GM04504 (cell line): ENCODE measurements at places on chromosomes 3 and 15.
A peak's percentile ranks its signal among the peaks of the same experiment; 100 is the strongest.

DNA sequence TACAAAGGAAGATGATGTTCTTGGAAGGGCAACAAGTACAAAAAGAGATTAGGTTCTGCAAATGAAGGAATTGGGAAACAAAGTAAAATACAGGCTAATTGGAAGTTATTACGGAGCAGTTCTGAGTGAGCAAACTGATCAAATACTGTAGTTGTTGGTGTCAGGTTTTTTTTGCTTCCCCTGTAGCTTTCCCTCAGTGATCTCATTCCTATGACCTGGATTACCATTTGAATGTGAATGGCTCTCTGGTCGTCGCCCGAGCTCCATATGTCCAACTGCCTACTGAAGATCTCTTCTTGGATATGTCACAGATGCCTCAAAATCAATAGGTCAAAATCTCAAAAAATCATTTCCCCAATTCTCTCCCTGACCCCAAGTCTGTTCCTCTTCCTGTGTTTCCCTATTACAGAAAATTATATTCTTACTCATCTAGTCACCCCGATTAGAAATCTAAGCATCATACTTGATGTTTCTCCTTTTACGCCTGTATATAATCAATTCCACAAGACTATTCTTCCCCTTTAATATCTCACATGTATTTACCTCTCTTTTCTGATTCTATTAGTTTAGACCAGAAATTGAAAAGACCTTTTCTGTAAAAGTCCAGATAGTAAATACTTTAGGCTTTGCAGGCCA is 29.0 kb downstream of the GOLM2 start:
- no peak for DNase-seq

DNA sequence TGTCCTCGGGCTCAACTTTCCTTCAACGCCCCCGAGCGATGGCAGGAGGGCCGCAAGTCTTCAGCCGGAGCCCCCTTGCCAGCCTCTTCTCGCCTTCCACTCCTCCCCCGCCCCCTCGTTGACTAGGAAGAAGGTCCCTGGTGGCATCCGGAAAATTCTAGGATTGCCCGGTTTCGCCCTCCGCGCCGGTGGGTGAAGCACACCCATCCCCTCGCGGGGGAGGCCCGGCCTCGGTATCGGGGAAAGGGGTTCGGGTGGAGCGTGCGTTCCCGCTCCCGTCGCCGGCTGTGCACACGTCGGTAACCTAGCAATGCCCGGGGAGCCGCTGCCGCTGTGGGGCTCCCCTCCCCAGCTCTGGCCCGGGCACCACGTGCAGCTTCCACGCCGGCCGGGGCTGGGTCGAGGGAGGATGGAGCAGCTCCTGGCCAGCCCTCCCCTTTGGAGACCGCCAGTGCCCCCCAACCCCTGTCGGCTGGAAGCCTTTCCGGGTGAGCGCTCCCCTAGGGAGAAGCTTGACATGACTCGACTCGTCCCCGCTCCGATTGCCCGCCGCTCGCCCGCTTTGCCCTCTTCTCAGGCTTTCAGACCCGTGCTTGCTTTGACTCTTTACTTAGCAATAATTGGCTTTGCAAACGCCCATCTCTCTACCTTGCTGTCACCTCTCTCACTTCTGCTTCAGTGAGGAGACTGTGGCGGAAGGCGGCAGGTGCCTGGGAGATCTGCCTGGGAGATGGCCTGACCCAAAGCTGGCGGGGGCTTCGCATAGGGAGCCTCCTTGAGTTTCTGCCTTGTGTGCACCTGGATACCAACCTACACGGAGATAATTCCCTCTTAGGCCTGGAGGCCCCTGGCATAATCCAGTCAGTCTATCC is 1.3 kb downstream of the CACNA1D start:
- DNase-seq = no peak

DNA sequence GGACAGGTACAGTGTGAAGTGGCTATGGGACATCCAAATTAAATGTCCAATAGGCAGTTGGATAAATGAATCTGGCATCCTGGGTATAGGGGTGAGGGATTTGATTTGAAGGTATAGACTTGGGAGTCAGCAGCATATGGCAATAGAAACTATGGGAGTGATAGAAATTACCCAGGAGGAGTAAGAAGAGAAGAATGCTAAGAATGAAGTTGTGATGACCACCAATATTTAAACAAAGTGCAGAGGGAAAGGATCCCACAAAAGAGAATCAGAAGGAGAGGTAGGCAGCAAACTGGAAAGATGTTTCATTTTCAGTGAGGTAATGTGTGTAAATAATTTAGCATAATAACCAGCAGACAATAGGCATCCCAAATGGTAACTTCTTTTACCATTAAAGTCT is 13.8 kb upstream of the MSL2 start:
- no peak for DNase-seq

GRCh38 chr15:90838139-90838538 is 30.2 kb upstream of the FURIN start:
- no peak for DNase-seq

DNA sequence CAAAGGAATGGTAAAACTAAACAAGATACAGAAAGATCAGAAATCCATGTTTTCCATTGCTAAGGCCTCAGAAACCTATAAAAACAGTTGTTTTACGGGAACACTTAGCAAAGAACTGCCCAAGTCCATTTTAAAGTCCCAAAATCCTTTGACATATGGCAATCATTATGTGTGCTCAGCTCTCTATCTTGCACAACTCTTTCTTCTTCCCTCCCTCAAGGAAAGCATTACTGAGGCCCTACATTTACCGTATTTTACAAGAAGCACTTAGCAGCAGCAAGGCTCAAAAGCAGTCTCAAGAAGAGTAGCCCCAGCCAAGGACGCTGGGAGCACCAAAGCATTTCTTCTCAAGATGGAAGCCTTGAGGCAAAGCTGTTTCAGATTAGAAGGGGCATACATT is 169.6 kb upstream of the LRTM1 start:
- peak; percentile 42 for DNase-seq

- DNase-seq = no peak
Observed at GRCh38 chr3:140871022-140871421, 70.6 kb upstream of the SLC25A36 start.

DNA sequence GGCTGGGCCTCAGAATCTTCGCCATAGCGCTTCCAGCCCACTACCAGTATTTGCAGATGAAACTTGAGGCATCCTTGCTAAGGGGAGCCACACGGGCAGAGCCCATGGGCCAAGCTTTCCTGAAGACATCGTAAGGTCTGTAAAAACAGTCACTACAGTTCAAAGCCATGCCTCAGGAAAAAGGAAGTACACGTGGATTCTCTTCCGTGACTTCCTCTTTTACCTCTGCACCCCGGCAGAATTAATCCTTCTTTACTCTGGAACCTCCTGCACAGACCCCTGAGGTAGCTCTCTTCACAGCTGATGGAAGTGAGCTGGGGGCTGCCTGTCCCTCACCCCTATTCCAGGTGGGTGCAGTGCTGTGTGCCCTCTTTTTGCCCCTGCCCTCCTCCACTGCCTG is 129.2 kb downstream of the CHDH start:
- no peak for DNase-seq

DNA sequence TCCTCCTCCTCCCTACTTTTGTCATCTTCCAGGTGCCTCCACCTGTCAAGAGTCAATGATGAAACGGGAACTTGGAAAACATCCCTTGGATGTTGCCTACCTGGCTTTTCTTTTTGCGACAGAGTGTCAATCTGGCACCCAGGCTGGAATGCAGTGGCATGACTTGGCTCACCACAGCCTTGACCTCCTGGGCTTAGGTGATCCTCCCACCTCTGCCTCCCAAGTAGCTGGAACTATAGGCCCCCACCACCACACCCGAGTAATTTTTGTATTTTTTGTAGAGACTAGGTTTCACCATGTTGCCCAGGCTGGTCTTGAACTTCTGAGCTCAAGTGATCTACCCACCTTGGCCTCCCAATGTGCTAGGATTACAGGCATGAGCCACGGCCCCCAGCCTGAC is 42.8 kb downstream of the GPR160 start:
- no peak for DNase-seq

DNA sequence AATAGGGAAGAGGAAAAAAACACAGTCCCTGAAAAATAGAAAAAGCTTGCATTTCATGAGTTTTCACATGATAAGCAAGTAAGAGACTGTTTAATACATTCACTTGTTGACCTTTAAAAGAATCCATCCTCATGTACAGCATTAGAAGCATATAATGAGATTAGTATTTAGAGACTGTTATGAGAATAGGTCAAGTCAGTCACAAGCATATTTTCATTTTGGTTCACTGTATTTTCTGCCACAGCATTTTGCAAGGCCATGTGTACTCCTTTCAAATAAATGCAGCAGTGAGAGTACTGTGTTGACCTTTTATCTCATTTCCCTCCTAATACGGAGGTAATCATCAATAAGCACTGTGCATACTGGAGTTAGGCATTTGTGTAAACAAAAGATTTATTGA is 162.2 kb upstream of the SETMAR start:
- DNase-seq = no peak

- DNase-seq = no peak
Observed at GRCh38 chr3:128991355-128991895, 2.5 kb downstream of the CFAP92 start.

GRCh38 chr3:166274351-166275023 is 437.3 kb upstream of the BCHE start:
- no peak for DNase-seq

- no peak for DNase-seq
Observed at GRCh38 chr15:69704229-69704628, 251.6 kb downstream of the RPLP1 start.

- no peak for DNase-seq
Observed at GRCh38 chr15:68214838-68215254, 9.7 kb upstream of the CALML4 start.

DNA sequence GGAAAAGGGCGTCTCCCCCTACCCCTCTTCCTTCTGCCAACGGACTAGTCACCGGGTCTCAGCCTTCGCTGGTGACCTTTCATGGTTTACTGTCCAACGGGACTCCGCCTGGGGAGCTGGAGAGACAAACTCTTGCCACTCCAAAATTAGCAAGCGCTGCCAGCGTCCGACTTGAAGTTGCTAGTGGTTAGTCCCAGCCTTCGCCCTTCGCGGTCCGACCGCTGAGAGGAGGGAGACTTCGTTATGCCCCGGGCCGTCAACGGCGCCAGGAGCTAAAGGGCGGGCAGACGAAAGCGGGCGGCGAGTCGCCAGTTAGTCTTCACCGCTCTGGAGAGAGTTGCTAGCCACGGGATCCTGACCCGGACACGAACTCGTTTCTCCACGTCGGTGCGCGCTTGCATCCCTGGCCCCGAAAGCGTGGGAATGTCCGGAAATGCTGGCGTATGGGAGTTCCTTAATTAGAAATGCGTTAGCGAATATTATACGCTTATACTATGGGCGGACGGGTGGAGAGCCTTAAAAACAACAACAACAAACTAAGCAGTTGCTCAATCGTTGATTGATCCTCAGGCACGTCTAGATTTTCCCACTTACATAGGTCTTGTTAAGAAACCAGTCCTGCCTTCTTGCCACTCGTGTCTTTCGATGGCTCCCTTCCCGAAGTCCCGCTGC is 716 bp downstream of the SMC4 start:
- DNase-seq = no peak

- DNase-seq = no peak
Observed at GRCh38 chr15:35557012-35557411, 11.0 kb upstream of the DPH6 start.

DNA sequence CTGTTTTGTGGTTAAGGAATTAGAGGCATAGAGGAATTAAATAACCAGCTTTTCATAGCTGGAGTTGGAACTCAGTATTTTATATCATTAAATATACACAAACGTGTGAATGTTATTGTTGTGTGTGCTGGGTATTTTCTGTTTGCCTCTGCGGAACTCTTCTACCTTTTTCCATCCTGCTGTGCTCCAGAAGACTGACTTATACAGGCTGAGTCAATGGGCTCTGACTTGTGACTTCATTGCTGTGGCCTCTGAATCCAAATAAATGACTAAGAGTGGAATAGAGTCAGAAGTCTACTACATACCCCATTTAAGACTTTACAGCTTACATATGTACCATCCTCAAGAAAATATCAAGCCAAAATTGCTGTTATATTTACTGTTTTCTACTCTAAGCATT is 17.6 kb downstream of the ARIH1 start:
- peak; percentile 32 for DNase-seq

DNA sequence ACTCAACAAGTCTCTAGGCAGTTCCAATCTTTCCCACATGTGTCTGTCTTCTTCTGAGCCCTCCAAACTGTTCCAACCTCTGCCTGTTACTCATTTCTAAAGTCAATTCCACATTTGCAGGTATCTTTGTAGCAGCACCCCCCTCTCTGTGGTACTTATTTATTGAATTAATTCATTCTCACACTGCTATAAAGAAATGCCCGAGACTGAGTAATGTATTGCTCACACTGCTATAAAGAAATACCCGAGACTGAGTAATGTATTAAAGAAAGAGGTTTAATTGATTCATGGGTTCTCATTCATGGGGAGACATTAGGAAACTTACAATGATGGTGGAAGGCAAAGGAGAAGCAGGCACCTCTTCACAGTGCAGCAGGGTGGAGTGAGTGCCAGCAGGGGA is 1413.8 kb downstream of the SI start:
- DNase-seq = no peak

DNA sequence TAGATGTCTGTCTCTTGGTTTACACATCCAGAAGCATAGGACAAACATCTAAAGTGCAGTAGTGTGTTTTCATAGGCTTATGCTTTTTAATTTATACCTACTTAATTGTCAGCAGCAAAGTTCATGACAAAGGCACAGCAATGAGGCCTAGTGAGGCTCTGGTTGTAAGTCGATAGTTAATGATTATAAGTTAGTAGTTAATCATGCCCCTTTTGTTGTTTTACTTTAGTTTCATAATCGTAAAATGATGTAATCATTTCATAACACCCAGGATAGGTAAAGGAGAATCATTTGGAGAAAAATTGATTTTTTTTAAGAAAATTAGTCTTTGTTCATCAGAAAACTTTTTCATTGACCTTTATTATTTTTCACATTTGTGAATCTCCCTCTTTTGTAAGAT is 351.9 kb downstream of the LSAMP start:
- DNase-seq = no peak

GRCh38 chr15:65355173-65355987 is 22.4 kb downstream of the IGDCC3 start:
- no peak for DNase-seq

GRCh38 chr3:174958671-174959328 is 99.7 kb downstream of the NAALADL2 start:
- peak; percentile 53 for DNase-seq

DNA sequence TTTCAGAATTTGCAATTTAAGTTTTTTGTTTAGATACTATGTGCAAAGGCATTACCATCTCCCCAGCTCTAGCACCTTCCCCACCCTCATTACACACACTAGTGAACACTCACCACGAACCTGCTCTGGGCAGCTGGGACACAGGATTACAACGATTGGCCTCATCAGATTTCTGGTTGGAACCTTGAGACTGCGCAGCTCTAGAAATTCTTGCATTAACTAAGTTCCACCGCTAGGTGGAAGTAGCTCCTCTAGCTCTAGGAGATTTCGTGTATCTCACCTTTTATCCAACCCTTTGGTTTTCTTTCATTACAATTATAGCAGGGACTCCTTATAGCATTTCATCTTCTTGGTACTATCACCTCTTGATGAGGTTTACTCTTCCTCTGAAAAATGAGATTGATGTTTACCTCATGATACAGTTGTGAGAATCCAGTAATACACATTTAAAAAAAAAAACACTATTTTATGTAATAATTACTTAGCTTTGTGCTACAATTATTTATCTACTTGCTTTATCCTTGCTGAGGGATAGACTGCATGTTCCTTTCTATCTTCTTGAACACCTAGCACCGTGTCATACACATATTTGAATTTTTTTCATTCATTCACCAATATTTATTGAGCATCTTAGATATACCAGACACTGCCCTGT is 28.7 kb upstream of the PLOD2 start:
- no peak for DNase-seq

GRCh38 chr3:81274671-81275070 is 486.8 kb downstream of the GBE1 start:
- no peak for DNase-seq
